ENCODE measurements at places on chromosomes 2 and 18.

- no peak for DNase-seq
Measured at GRCh38 chr18:52481116-52481515, 141.1 kb downstream of the DCC start.

DNA sequence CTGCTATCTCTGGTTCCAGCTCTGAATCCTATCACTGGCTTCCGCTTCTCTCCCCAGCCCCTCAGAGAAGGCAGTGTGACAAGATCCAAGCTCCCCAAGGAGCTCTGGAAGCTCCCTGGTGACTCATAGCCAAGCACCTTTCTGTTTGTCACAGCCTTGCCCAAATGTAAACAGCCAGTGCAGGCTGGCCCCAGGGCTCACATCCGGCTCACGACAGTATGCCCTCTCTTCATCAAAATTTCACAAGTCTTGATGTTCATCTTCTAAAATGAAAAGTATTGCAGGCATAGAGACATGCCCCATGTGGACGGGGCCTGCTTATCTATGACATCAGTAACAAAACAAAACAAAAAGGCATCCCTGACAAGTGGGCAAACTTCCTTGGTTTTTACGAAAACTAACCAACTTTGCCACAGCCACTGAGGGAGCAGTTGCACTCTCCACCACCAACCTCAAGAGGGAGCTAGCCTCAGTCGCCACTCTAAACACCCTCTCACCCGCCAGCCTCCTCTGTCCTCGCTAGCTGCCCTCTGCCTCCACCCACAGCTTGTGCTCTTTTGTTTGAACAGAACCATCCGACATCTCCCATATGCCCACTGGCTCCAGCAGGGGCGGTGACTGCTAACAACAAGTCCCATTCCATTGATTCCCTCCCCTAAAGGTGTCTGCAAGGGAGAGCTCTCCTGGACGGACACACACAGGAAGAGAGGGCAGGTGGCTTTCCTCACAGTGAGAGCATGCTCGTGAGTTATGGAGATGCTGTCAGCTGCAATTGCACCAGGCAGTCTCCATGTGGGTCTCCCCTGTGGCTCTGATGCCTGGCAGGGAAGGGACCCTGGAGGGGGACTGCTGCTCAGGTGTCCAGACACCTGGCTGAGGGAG is 71.0 kb upstream of the DAPL1 start:
- no peak for DNase-seq

DNA sequence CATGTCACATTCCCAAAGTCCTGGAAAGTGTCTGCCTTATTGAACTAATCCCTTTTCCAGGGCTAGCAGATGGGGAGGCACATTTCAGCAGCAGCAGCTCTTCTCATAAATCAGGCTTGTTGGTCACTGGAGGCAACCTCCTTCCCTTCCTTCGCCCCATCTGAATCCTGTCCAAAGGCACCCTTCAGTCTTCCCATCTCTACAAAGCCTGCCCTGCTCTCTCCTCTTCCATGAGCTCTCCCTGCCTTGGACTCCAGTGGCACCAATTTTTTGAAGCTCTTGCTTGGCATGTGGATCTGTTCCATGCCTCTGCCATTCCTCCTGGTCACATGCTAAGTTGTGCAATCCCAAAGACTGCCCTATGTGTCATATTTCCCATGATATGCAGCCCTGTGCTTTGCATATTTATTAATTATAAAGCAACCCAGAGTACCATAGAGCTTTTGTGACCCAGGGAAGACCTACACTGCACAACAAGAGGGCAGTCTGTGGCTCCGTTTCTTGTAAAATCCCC is 70.3 kb downstream of the ANTXR1 start:
- no peak for DNase-seq

- DNase-seq = no peak
Measured at GRCh38 chr2:192741889-192742288, 547.2 kb upstream of the TMEFF2 start.

DNA sequence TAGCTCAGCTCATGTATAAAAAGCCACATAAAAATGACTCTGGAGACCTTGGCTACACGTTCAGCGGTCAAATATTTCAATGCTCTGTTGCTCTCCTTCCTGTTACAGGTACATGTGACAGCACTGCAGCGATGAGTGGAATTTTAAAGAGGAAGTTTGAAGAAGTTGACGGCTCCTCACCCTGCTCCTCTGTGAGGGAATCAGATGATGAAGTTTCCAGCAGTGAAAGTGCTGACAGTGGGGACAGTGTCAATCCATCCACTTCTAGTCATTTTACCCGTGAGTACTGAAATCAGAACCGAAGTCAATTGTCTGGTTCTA is 125.4 kb downstream of the CSRNP3 start:
- DNase-seq = peak; percentile 21

GRCh38 chr2:9983401-9984216 is 32.1 kb downstream of the GRHL1 start:
- no peak for DNase-seq

DNA sequence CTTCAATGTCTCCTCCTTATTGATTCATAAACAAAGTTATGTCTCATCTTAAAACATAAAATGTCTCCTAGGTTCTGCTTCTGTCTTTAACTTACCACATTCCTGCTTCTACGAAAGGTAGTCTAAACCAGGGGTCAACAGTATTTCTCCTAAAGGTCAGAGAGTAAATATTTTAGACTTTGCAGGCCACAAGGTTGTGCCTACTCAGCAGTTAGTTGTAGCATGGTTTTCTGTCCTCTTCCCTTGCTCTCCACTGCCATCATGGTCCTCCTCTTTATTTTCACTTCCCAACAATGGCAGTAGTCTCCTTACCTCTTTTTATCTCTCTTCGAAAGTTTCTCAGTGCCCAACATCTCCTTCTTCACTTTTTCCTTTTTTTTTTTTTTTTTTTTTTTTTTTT is 68.3 kb upstream of the LRP1B start:
- DNase-seq = no peak

- no peak for DNase-seq
Measured at GRCh38 chr2:181750305-181750704, 70.0 kb upstream of the NEUROD1 start.

DNA sequence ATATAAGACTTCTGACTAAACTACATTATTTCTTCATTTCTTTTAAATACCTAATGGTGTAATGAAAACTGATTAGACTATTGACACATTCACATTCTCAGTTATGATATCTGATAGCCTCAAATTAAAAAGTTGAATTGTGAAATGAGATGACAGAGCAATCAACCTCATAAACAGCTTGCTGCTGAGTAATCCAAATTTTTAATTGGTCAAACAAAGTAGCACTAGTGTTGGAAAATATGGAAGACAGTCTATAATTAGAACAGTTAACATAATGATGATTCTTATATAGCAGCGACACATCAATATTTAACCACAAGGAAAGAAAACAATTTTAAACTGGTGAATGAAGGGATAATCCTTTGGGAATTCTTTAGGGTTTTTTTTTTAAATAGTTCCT is 91.9 kb upstream of the LRP1B start:
- DNase-seq = no peak

- DNase-seq = no peak
Measured at GRCh38 chr2:134155134-134155533, 98.7 kb upstream of the MGAT5 start.

Measured in CD4-positive, alpha-beta T cell treated with Interleukin-4 for 1 hour (primary cell).